IPS DF 19.7 (cell line): ENCODE measurements at places on chromosomes 11 and 22.

GRCh38 chr11:130429120-130429681, 792 bp upstream of the ADAMTS8 start:
- no peak for DNase-seq

- DNase-seq, result no peak
Measured at GRCh38 chr11:64608046-64608445, 17.0 kb downstream of the SLC22A12 start.

DNA sequence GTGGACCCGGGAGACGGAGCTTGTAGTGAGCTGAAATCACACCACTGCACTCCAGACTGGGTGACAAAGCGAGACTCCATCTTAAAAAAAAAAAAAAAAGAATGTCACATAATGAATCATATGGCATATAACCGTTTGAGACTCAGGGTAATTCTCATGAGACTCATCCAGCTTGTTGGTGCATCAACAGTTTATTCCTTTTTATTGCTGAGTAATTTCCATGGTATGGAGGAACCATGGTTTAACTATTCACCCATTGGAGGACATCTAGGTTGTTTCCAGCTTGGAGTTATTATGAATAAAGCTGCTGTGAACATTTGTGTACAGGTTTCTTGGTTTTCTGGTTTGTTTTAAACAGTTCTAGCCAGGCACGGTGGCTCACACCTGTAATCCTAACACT, 25.3 kb downstream of the PPARA start:
- DNase-seq, result no peak

DNA sequence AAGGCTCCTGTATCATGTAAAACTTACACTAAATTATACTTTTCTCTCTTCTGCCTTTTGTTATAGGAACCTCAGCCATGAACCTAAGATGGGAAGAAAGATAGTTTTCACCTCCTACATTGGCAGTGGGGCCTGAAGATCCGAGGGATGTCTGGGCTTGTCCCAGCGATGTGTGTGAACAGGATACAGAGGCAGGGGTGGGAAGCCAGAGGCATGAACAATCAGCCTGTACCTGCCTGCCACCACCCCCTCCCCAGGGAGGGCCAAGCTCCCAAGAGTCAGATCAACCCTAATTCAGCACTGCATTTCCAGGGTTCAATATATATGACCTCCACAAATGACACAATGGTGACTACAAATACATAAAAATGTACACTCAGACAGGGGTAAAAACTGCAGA, 9.4 kb downstream of the KIAA0930 start:
- no peak for DNase-seq

GRCh38 chr11:87187930-87188329, 150.2 kb downstream of the TMEM135 start:
- DNase-seq, result no peak

- no peak for DNase-seq
Measured at GRCh38 chr11:36577859-36578258, 10.1 kb downstream of the RAG1 start.

- DNase-seq, result no peak
Measured at GRCh38 chr11:69896250-69896649, 77.0 kb upstream of the FGF3 start.

- no peak for DNase-seq
Measured at GRCh38 chr11:106608677-106609076, 409.6 kb downstream of the GUCY1A2 start.

DNA sequence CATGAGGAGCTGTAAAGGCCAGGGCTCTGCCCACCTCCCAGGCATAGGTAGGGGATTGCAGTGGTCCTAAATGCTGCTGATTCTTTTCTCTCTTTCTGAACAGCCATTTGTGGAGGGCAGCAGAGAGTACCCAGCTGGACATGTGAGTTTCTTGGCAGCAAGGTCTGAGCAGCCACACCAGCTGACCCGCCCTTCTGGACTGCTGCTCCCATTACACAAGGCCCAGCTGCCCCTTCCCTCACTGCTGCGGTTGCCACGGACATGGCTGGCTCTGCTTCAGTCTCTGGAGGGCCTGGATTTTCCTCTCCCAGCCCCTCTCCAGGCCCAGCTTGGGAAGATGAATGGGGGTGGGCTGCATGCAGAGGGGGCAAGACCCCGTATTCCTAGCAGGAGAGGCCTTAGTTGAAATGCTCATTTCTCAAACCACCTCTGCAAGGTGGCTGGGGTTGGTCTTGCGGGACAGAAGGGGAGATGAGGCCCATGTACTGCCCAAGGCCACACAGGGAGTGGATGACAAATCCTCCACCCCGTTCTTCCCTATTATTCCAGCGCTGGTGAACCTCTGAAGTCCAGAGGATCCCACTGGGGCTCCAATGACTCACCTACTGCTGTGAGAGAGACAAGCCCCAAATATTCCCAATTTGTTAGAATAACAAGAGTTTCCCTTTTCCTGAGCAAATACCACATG, 4.6 kb downstream of the LGALS12 start:
- DNase-seq, result no peak

DNA sequence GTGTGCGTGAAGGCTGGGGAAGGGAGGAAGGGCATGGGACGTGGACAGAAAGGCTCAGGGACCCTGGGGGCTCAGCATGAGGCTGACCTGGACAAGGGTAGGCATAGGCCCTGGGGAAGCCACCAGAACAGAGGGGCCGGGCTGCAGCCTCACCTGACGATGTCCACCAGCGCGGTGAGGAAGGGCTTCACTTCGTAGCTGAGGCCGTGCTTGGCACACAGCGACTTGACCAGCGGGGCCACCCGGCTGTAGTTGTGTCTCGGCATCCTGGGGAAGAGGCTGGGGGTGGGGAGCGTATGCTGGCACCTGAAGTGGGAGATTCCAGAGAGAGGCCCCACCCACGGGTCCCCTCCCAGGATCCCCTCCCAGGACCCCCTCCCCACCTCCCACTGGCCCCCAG, 15.6 kb downstream of the FADS3 start:
- DNase-seq, result no peak

- no peak for DNase-seq
Measured at GRCh38 chr11:126956635-126957034, 43.9 kb downstream of the KIRREL3 start.

DNA sequence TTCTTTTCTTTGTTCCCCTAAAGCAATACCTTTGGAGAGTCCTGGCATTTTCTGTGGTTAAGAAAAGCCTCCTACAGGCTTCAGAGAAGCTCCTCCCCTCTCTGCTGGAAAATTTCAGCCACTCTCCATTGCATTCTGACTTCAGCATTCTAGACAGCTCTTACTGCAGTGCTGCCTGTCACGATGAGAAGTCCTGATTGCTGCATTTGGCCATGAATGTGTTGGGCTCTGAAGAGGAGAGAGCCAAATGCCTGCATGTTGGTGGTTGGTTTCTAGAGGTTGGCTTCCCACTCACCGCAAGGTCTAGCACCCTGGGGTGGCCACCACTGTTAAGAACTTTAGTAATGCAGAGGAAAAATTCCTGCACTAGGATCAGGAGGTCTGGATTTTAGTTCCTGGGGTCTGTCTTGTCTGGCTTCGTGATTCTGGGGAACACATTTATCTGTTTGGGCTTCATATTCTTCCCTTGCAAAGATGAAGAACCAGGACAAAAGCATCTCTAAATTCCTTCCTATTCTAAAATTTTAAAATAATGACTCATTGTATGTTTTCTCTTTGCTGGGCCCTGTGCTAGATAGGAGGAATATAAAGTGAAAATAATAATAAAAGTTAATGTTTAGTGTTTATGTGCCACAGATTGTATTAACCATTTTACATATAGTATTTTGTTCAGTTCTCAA, 38.1 kb downstream of the COA4 start:
- DNase-seq, result peak; percentile 17

GRCh38 chr11:62333768-62334167, 3.5 kb upstream of the ASRGL1 start:
- DNase-seq, result no peak

DNA sequence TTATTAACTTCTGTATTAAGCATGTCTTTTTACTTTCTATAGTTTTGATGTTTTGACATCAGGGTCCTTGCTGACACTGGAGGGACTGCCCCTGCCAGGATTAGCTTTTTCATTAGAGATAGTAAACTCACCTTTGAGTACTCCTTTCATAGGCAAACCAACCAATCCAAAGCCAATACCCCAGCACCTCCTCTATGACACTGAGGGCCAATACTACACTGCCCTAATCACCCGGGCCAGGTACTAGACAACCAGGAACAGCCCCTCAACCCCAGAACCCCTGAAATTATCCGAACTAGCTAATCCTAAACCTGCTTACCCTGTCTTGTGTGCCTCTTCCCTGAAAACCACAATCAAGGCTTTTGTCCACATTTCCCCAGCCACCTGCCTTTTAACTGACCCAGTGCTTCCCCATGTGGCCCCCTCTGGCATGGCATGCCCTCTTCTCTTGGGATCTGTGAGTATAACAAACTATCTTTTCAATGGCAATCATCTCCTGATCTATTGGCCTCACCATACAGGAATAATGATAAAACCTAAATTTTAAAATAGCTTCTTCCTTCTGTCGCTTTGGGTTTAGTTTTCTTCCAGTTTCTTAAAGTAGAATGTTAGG, 31.2 kb downstream of the RAB6A start:
- peak; percentile 25 for DNase-seq
